ENCODE measurements at places on chromosomes 16 and 17. TPM values are rescaled to one million over a fixed set of nuclear protein-coding genes. Genes with fewer than 3 reads are reported as not detected.

DNA sequence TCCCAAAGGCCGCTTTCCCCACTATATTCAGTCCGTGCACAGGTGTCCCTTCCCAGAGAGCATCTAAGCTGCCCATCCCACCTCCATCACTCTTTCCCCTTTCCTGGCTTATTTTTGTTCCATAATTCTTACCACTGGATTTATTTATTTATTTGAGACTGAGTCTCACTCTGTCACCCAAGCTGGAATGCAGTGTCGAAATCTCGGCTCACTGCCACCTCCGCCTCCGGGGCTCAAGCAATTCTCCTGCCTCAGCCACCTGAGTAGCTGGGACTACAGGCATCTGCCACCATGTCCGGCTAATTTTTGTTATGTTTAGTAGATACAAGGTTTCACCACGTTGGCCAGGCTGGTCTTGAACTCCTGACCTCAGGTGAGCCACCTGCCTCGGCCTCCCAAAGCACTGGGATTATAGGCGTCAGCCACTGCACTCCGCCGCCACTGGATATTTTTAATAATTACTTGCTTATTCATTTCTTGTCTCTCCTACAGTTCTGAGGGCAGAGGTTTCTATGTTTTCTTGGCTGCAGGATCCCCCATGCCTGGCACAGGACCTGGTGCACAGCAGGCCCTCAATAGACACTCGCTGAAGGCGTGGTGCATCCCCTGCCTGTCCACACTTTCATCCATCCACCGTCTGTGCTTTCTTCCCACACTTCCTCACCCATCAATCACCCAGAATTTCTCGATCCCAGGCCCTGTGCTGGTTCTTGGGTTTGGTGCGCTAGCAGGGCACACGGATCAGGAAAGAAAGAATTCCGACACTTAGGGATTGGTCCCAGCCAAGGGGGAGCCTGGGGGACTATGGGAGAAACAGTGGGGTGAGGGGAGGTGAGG lies 9.9 kb upstream of the ADGRG1 start:
- no peak for DNase-seq

- no peak for DNase-seq
Observed at GRCh38 chr17:9926150-9926804, 21.2 kb upstream of the RCVRN start.

- DNase-seq, result no peak
Observed at GRCh38 chr17:69715656-69716055, 301.2 kb downstream of the MAP2K6 start.

DNA sequence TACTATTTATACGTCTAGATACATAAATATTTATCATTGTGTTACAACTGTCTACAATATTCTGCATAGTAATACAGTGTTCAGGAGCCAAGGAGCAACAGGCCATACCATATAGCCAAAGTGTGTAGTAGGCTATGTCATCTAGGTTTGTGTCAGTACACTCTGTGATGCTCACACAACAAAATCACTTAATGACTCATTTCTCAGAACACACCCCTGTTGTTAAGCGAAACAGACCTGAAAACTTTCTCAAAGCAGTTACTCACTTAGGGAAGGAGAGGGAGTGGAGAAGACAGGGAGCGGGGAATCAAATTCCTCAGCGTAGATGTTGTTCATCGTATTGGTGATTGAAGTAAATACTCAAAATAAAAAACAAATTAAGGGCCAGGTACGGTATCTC lies 269.5 kb downstream of the STX8 start:
- no peak for DNase-seq

- no peak for DNase-seq
Observed at GRCh38 chr17:16197276-16197675, 18.1 kb downstream of the NCOR1 start.

DNA sequence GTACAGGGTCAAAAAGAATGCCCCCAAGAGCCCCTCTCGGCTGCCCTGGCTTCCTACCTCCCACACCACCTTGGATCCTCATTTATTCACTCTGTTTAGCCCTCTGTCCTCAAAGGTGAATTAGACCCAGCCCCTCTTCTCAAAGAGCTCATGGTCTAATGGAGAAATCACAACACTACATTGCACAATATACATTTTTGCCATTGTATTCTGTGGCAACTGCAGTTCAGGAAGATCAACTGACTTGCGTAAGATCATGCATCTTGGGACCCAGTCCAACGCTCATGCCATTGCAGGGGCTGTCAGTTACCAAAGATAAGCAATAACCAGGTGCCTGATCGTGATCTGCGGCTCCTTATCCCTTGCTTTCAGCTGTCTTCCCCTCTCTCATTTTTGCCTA lies 1.4 kb downstream of the KRT38 start:
- DNase-seq, result no peak

GRCh38 chr16:12126091-12126806 lies 149.7 kb downstream of the SNX29 start:
- DNase-seq, result no peak

GRCh38 chr16:70612931-70613330 lies 33.4 kb upstream of the IL34 start:
- no peak for DNase-seq

DNA sequence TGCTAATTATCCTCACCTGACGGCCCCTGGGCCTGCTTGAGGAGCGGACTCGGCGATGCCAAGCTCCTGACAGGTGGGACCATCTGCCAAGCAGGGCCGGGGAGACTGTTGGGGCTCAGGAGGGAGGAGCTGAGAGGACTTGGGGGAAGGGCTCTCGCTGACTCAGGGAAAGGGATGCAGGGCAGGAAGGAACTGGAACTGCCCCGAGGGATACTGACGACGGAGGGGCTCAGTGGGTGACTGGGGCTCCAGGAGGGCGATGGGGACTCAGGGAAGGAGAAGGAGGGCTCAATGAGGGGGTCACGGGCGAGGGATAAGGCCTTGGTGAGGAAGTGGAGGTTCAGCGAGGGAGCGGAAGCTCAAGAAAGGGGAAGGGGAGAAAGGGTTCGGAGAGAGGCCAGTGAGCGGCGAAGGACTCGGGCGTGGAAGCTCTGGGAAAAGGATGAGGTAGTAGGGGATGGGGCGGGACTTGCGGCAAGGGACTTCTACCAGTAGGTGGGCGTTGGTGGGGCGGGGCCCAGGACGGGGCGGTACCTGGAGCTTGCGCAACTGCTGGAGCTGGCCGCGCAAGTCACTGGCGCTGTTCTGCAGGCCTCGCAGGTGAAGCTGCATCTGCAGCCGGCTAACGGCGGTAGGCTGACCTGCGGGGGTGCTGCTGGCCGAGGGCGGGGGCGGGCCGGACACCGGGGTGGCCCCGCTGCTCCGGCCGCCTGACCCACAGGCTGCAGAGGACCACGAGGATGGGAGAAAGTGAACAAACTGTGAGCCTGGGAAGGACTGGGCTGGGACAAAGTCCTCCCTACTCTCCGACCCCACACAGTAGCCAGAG lies 46.5 kb downstream of the SRCIN1 start:
- DNase-seq, result peak; percentile 96

DNA sequence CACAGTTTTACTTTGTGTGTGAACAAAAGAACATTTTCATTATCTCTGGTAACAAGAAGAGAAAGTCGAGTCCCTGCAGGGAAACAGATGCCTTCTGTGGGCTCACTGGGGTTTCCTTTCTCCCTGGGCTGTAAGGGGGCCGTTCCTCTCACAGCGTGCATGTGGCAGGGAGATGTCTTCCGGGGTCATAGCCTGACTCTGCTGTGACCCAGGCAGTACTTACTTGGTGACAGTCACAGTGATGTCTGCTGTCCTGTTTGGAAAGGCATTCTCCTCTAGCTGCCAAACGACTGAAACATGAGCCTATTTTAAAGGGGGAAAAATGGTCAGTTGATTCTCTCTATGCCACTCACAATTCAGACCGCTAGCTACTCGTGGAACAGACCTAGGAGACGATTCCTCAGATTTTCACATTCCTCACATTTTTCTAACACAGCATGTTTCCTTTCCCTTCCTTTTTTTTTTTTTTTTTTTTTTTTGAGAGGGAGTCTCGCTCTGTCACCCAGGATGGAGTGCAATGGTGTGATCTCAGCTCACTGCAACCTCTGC lies 7.3 kb downstream of the HASPIN start:
- DNase-seq, result no peak

DNA sequence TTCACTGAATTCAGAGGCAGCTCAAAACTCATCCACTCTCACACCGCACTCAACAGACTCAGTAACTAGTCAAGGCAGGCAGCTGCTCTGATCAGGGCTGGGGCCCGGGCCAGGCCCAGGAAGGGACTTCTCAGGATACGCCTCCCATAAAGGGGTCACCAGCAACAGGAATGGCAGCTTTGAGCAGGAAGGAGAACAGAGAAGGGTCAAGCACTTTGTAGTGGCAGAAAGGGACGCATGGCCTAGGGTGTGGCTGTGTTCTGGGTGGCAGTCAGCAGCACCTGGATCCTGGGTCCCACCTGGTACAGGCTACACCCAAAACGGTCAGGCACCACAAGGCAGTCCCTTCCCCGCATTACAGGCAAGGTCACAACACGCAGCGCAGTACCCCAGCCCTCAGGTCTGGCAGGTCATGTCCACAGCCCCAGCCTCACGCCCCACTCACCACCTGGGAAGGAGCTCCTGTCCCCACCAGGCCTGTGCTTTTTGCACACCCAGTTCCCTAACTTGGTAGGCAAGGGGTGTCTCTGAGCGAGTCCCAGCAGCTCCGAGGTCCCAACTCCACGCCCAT lies 99.7 kb downstream of the ZNF778 start:
- no peak for DNase-seq

DNA sequence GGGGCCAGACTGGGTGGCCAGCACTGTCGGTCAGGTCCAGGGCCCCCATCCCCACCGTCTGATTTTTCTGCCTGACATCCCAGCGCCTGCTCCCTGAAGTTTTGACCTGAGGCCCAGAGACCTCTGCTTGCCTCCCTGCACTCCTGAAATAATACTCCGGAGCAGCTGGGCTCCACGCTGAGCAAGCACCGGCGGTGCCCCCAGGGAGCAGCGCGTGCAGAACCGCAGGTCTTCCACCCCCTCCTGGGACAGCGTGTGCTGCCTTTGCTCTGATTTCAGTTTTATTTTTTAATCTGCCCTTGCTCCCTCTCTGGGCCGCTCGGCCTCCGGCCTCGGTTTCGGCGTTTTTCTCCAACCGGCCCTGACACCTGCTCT lies 132.4 kb upstream of the GSE1 start:
- DNase-seq, result no peak

DNA sequence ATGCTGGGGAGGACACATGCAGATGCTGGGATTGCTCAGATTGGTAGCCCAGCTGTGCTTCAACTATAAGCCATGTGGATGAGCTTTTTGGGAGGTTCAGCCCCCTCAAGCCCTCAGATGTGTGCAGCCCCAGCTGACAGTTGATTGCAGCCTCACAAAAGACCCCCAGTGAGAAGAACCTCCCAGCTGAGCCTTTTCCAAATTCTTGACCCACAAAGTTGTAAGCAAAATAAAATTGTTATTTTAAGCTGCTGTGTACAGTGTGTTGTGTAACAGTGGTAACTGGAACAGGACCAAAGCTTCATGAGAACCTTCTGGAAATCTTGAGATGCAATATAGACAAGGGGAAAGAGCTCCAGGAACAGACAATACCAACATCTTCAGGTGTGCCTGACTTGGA lies 156.8 kb upstream of the IRX3 start:
- DNase-seq, result no peak

DNA sequence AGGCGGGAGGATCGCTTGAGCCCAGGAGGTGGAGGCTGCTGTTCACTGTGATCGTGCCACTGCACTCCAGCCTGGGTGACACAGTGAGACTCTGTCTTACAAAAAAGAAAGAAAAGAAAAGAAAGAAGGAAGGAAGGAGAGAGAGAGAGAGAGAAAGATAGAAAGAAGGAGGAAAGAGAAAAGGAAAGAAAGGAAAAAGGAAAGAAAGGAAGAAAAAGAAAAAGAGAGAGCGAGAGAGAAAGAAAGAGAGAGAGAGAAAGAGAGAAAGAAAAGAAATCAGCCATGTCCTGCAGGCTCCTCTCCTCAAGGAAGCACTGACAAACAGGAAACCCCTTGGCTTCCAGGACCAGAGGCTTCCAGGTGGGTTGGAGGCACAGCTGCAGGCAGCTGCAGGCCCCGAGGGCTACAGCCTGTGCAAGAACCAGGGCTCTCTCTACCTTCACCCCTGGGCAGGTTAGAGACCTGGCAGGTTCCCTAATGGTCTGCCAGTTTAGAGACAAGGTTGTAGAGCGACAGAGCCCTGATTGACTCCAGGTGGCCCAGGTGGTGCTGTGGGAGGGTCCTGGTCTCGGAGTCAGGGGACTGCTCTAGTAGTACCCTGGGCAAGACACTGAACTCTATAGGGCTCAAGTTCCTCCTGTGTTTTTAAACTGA lies 53.8 kb downstream of the PECAM1 start:
- no peak for DNase-seq

DNA sequence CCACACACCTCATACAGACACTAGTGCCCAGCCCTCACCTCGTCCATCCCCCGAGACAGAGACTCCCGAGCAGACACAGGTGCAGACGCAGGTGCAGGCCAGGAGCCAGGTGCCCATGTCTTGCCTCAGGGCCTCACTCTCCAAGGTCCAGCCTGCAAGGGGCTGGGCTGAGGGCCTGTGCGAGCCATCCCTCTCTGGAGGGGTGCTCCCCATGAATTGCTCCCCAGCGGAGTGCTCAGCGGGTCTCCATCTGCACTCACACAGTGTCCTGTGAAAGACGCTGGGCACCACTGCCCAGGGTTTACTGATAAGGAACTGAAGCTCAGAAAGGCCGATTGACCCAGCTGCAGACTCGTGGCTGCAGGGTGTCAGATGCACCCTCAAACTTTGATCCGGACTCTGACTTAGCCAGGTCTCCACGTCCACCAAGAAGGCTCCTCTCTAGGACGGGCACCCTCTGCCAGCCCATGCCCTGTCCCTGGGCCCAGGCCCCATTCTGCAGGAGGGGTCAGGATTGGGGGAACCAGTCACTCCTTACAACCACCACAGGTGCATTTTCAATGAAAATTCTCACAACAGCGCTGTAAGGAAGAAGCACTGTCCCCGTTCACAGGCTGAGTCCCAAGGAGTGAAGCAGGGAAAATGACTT lies 16.9 kb downstream of the POLR3K start:
- no peak for DNase-seq

MAP2K6 gene
- total RNA-seq, result 3.3 TPM

RILP gene
- 5.3 TPM for total RNA-seq

TLCD2 gene
- 0.07 TPM for total RNA-seq

CCL2 gene
- not detected for total RNA-seq

CDRT15 gene
- not detected for total RNA-seq

TMC7 gene
- total RNA-seq, result not detected

HSD17B2 gene
- not detected for total RNA-seq

Data from activated CD8-positive, alpha-beta T cell treated with anti-CD3 and anti-CD28 coated beads for 36 hours (primary cell).